ENCODE measurements at places on chromosomes 7 and 10. TPM values are rescaled to one million over a fixed set of nuclear protein-coding genes. Genes with fewer than 3 reads are reported as not detected.

GRCh38 chr7:7772397-7772821 is 54.0 kb upstream of the RPA3 start:
- DNase-seq, result no peak

GRCh38 chr10:124092250-124092859 is 1.0 kb downstream of the CHST15 start:
- peak; percentile 54 for DNase-seq

DNA sequence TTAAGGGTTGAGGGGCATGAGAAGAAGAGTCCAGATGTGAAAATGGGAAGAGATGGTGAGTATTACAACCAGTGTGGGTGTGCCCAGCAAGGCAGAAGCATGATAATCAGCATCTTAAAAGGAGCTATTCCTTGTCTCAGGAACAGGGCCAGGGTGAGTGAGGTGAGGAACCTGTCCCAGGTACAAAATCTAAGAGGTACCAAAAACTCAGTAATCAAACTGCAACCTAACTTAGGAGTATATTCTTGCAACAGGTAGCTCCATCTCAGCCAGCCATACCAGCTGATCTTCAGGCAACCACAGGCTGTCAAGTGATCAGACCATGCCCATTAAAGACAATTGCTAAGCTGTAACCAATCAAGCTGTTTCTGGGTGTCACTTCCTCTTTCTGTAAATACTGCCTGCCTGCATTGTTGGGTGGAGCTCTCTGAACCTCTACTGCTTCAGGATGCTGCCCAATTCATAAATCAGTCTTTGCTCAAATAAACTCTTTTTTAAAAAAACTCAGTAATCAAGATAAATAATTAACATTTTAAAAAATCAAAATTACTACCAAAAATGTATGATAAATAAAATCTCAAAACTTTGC is 7.4 kb downstream of the KEL start:
- no peak for DNase-seq

DNA sequence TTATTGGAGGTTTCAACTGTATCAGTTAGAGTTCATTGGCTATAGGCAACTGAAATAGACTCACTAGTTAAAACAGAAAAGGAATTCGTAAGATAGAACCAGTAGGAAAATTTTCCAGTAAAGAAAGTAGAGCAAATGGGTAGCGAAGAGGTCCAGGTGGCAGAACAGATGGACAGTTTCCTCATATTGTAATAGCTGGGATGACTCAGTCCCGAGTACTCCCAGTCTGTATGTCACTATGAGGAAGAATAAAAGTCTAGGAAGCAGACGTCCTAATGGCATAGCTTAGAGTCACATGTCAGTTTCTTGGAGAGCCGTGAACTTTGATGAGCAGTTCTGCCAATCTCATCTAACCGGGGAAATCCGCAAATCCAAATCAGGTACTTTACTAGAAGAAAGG is 95.3 kb downstream of the RNF32 start:
- DNase-seq, result no peak

- no peak for DNase-seq
These were observed 37.3 kb upstream of the DLG5 start for GRCh38 chr10:77963901-77964300.

- DNase-seq, result no peak
These were observed 13.6 kb downstream of the OPTN start for GRCh38 chr10:13113544-13113943.

DNA sequence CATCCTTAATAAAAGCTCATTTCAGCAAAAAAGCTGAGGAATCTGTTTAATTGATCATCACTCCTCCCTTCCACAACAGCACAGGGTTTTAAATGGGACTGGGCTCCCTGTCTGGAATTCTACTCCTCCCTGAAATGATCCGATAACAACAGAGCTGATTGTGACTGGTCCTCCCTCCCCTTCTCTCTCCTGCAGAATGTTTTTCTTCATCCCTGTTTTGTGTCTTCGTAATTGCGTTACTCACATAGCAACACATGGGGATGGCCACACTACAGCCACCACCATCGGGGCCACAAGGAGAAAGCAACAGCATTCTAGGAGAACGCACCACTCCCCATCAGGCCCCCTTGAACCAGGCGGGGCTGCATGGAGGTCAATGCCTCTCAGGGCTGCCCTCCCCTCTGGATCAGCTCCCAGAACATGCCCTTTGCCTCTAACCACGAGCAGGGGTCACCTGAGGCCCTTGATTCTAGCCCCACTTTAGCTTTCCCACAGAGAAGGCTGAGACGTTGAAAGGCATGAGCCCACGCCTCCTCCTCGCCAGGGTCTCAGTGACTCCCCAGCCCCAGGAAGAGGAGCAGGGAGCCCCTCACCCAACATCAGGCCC is 152.6 kb downstream of the PLXNA4 start:
- no peak for DNase-seq

DNA sequence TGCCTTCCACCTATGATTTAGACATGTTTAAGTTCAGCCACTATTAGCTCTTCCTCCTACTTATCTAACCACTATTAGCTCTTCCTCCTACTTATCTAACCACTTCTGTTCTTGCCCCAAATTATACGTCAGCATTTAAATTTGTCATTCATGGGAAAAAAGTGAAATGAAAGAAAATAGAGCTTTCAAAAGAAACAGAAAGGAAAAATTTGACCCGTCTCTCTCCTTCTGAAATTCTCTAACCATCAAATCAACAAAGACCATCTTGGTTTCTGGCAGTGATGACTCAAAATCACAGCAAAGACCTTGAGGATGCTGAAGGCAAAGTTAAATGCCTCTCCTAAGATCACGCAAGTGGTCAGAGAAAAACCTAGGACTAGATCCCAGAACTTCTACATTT is 2.6 kb downstream of the LIPA start:
- DNase-seq, result no peak

DNA sequence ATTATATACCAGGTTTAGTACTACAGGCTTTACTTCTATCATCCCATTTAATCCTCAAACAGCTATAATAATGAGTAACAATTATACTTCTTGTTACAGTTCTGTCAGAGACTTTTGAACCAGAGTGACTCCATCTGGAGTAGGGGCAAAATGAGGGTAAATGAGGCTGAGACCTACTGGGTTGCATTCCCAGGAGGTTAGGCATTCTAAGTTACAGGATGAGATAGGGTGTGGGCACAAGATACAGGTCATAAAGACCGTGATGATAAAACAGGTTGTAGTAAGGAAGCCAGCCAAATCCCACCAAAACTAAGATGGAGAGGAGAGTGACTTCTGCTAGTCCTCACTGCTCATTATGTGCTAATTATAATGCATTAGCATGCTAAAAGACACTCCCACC is 3.9 kb downstream of the YME1L1 start:
- DNase-seq, result no peak

DNA sequence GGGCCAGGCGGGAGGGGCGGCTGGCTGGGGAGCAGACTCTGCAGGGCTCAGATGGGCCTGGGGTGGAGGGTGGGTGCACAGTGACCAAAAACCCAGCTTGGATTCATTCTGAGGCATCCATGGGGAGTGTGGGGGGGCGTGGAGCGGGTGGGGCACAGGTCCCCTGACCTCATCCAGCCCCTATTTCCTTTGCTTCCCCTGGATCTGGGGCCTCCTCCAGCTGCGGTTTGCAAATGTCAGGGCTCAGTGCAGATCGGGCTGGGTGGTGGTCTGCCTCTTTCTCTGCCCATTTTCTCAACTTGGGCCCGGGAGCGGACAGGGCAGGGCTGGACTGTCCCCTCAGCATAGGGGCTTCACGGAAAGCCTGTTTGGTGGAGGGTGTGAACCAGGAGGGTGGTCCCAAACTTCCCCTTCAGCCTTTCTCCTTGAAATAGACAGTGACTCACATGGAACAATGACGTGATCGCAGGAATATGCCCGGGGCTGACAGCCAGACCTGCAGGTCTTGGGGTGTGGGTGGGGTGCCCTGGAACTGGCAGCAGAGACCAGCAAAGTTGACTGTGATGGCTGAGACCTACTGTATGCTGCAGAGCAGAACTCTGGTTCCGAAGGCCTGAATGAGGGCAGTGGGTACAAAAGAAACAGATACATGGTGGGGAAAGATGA is 72.9 kb upstream of the PODXL start:
- DNase-seq, result no peak

The CUBN gene
- total RNA-seq, result 9.3 TPM

The CCL24 gene
- not detected for total RNA-seq

The ADCYAP1R1 gene
- total RNA-seq, result 1.3 TPM

The RBP4 gene
- total RNA-seq, result 0.66 TPM

The STK31 gene
- 0.22 TPM for total RNA-seq

The DCLRE1C gene
- 11.0 TPM for total RNA-seq

The ZP3 gene
- total RNA-seq, result 6.7 TPM
